ENCODE measurements at places on chromosomes 16 and 17.
A peak's percentile ranks its signal among the peaks of the same experiment; 100 is the strongest.

DNA sequence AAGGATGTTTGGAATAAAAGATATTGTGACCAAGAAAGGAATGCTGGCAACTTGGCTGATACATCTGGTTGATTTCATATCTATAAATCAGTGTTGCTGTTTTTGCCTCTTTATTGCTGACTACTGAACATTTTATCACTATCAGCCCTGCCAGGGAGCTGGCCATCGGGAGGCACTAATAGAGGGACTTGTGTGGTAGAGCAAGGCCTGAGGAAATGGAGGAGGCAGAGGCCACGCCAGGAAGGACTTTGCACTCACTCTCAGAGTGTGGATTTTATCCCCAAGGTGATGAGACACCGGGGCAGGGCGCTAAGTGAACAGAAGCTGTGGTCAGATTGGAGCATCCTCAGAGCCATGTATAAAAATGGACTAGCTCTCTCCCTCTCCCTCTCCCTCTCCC is 9.3 kb upstream of the CYB561 start:
- no peak for DNase-seq

DNA sequence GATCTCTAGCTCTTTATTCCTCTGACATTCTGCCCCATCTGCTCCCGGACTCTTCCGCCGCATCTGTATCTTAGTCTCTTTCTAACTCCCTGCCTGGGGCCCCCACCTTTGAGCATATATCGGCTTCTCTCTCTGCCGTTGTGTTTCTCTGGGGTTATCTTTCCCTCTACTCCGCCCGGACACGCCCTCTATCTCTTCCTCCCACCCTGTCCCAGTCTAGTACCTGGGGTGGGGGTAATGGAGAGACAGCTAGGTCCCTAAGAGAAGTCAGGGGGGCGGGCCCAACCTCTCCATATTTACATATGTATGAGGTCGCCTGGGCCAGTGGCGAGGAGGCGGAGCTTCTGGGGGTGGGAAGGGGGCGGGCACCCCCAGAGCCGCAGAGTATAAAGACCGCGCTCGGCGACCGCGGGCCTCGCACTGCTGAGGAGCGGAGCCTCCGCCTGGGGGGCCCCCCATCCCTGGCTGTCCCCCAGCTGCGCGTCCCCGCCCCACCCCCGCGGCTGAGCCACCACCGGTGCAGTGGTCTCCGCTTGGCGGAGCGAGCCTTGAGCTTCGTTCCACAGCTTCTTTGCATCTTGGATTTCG is at the start of gene ATP1B2:
Gene ATP1B2 (plus strand): TSS at position 418 of the 588 bp plus-strand sequence. CDS start 593 bp downstream, outside the sequence.
- DNase-seq = peak; percentile 69

DNA sequence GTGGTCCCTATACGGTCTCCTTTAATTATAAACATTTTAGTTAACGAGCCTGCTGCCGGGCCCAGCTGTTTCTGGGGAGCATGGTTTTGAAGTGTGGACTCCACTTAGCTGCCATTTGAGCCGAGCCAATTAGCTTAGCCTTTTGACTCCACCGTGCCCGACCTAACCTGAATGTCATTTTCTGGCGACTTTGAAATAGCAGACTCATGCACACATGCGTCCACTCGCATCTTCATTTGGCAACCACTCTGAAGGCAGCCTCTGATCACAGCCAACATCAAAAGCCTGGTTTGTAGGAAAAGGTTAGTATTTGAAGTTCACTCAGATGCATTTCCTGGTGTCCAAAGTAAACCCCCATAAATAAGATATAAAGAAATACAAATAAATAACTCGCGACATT is 16.8 kb downstream of the AXIN2 start:
- no peak for DNase-seq

- no peak for DNase-seq
Measured at GRCh38 chr16:62035115-62036092, 834 bp downstream of the CDH8 start.

DNA sequence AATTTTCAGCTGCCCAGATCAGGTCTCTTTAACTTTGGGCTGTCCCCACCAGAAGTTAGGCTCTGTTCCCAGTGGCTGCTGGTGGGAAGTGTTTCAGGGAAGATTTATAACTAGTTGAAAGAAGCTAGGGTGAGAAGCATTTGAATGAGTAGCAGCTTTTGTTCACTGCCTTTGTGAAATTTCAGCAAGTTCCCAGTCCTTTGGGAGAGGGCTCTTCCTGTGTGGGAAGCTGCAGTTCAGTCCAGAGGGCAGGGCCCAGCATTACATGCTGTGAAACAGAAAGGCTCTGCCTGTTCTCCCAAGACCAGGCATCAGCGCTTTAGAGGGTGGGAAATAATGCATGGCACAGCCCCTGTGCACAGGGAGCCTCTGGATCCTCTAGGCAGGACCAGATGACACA is 17.8 kb downstream of the PROCA1 start:
- no peak for DNase-seq

DNA sequence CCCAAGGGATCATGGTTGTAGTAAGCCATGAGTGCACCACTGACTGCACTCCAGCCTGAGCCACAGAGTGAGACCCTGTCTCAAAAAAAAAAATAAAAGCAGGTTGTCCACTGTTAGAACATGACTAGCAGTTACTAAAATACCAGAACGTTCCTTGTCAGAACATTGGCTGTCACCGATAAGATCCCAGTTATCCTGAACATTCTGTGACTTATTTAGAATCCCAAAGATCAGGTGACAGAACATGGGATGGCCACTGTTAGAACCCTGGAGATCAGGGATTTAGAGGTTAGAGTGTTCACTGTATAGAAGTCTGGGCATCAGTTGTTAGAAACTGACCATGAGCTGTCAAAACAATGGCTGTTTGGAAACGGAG is 8.6 kb downstream of the CES4A start:
- no peak for DNase-seq

- DNase-seq = no peak
Measured at GRCh38 chr17:46944931-46945330, 22.0 kb downstream of the GOSR2 start.

GRCh38 chr17:12790249-12791106 is 1.2 kb downstream of the ARHGAP44 start:
- DNase-seq = no peak

DNA sequence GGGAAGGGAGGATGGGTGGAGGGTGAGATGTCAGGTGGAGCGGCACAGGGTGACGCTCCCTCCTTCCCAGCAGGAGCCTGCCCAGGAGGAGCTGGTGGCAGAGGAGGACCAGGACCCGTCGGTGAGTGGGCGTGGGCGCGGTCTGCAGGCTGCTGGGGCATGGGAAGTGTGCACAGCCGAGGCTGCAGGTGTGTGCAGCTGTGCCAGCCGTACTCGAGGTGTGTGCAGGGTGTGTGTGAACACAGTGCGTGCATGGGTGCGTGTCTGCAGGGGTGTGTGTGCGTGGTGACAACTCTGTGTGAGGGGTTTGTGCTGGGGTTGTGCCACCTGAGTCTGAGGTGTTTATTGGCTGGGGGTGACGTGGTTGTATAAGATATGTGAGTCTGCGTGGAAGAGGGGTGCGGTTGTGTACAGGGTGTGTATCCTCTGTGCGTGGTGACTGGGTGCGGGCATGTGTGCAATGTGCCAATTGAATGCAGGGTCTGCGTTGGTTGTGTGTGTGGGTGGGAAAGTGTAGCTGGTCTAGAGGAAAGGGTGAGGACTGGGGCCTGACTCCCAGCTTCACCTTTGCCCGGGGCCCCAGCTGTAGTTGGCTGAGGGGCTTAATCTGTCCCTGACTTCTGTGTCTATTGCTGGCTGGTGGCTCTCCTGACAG is 670 bp downstream of the TNFSF12 start:
- peak; percentile 55 for DNase-seq

GRCh38 chr17:50939795-50940684 is 73.9 kb upstream of the TOB1 start:
- no peak for DNase-seq

- DNase-seq = no peak
Measured at GRCh38 chr17:4934173-4934979, 2.3 kb downstream of the GP1BA start.

DNA sequence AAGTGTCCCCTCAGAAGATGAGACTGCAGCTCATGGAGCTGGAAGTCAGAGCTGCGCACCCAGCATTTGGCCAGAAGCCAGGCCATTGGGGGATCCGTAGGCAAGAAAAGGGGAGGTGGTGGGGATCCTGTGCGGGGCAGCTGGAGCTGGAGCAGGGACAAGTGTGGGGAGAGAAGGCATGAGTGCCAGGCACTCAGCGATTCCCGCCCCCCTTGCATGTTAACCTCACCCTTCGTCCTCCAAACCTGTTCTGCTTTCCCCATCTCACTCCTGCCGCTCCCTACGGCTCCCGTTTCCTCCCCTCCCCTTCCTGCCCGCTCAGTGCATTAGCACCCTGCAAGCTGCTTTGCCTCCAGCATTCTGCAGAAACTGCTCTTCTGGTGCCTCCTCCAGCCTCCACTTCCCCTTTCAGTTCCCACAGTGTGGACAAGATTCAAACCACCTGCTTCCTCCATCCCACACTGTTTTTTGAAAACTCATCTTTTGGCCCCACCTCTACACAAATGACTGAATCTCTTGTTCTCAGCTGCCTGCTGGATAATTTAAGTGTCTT is 5.6 kb downstream of the ALOX15 start:
- no peak for DNase-seq

GRCh38 chr16:81259916-81260315 is 21.4 kb downstream of the BCO1 start:
- no peak for DNase-seq

DNA sequence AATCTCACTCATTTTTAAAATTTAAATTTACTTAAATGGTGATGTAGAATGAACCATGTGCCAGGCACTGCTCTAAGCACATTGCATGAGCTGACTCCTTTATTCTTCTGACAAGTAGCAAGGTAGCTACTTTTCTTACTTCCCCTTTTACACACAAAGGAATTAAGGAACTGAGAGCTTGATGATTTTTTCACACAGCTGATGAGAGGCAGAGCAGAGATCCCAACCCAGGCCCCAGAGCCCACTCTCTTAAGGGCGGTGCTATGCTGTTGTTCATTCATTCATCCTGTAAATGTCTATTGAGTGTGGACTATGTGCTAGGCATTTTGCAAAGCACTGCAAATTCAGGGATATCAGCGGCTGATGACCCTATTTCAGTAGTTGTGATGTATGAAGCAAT is 17.9 kb downstream of the SEC14L5 start:
- DNase-seq = no peak

- no peak for DNase-seq
Measured at GRCh38 chr17:22600644-22601298, 908.4 kb downstream of the KCNJ18 start.

DNA sequence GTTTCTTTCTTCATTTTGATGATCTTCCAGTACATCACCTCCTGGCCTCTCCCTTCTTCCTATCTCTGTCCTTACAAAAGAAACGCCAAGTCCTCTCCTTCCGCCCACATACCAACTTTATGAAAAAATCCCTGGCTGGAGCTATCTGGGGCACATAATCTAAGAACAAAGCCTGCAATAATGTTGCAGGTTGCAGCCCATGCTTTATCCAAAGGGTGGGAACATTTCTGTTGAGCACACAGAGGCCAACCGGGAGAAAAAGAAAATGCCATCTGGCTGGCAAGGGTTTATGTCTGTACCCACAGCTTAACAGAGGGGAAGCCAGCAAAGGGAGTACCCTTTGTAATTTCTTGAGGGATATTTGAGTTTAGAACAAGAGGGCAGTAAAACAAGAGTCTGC is 409.6 kb downstream of the SOX9 start:
- DNase-seq = no peak

GRCh38 chr16:73054498-73054812 is 6.5 kb upstream of the ZFHX3 start:
- no peak for DNase-seq

DNA sequence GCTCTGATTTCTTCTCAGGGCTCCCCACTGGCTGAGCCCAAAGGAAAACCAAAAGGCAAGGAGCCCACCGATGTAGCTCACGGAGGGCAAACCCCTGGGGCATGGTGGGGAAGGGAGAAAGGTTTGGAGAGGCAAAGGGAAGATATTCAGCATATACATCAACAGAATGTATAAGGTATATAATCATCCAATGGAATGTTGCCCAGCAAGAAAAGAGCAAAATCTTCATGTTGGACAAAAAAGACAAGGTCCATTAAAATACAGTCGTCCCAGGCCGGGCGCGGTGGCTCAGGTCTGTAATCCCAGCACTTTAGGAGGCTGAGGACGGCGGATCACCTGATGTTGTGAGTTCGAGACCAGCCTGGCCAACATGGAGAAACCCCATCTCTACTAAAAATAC is 1.6 kb downstream of the CPPED1 start:
- DNase-seq = no peak

GRCh38 chr17:59420901-59421300 is 89.4 kb downstream of the YPEL2 start:
- DNase-seq = no peak

- DNase-seq = no peak
Measured at GRCh38 chr16:81241706-81242105, 3.2 kb downstream of the BCO1 start.

- no peak for DNase-seq
Measured at GRCh38 chr16:31861455-31861854, 12.2 kb upstream of the ZNF267 start.

DNA sequence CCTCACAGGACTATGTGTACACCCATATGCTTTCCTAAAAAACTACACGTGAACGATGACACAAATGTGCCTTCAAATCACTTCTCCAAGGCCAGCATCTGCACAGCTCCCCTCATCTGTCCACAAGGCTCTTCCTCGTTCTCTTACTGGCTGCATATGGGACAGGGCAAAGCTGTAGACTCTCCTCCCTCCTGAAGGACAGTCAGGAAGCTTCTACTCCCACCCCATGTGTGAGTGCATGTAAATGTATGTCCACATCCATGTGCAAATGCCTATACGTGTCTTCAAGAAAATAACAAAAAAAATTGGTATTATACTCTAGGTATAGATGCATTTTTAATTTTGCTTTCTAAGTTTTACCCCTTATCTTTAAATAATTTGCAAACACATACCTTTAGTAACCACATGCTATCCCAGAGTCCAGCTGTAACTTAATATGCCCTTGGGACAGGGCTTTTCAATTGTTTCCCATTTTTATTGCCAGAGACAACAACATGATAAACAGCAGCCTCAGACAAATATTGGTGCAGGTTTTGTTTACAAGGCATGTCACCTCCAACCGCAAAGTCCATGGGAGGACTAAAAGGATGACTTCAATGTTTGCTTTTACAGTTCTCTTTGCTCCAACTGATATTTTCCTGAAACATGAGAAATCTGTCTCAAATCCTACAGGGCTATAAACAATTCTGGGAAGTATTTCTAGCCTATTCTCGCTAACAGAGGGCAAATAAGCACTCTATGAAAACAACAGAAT is 31.6 kb upstream of the FAAP100 start:
- no peak for DNase-seq

DNA sequence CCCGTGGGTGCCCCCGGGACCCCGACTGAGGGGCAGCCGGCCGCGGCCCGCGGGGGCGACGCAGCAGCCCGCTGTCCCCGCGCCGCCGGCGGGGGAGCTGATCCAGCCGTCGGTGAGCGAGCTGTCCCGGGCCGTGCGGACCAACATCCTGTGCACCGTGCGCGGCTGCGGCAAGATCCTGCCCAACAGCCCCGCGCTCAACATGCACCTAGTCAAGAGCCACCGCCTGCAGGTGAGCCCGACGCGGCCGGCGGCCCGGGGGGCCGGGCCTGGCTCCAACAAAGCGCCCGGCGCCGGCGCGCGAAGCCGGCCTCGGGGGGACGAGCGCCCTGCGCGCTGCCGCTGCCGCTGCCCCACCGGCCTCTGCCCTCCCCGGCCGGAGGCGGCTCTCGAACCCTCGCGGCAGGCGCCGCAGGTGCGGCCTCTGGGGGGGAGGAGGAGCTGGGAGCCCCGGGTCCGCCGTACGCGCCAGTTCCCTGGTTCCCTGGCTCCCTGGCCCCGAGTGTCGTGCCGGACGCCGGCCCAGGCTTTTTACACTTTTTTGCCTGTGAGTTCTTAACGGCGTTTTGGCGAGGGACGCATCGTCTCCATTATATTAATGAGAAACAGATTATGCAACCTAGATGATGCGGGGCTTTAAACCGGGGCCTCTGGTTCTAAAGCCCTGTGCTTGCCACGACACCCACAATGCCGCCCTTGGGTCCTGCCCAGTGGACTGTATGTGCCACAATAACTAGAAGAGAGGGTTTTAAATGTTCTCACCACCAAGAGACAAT is 521 bp downstream of the ATMIN start:
- DNase-seq = peak; percentile 48

Measured in stimulated activated naive CD4-positive, alpha-beta T cell treated with Interleukin-2 at 50 U/mL for 16 hours (primary cell).